ENCODE measurements at places on chromosomes 3 and 15. TPM values are rescaled to one million over a fixed set of nuclear protein-coding genes. Genes with fewer than 3 reads are reported as not detected.

Gene ADGRG7
- not detected for total RNA-seq

Gene SPINT1
- 0.73 TPM for total RNA-seq

Gene GOLGA8T
- total RNA-seq = 1.6 TPM

Gene GSK3B
- 23.0 TPM for total RNA-seq

Gene PLCL2
- total RNA-seq = 3.9 TPM

Gene FGD5
- total RNA-seq = 0.03 TPM
